Nucleus accumbens (tissue), 56 donors: ENCODE measurements at places on chromosomes 7 and 10.

DNA sequence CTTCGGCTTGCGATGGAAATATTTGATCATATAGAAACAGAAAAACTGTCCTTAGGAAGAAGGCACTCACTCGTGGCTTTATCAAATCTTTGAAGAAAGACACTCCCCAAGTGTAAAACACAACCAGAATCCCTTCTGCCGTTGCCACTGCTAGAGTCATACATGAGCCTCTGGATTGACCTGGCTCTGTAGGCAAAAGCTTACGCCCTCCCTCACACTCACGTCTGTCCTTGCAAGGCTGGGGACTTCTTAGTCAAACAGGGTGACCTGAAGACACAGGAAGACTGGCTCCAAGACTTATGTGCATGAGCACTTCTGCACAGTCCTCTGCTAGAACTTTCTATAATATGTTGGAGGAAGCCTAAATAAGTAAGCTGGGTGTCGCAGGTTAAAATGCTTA is 135.4 kb upstream of the MDFIC start:
- no peak for DNase-seq

DNA sequence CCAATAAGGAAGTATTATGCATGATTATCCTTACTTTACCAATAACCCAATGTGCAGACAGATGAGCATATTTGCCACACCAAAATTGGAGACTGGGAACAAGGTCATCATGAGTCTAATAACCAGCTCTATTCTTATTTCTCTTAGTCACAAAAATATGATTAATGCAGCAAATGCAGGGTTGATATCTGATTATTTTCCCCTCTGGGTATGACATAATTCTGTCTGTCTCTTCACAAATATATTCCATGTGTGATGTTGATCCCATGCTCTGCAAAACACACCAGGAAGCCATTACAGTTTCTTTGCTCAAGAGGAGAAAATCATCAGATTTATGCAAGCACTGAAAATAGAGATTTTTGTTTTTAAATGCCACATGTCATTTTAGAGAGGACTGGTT is 196.5 kb upstream of the DGKB start:
- no peak for DNase-seq

DNA sequence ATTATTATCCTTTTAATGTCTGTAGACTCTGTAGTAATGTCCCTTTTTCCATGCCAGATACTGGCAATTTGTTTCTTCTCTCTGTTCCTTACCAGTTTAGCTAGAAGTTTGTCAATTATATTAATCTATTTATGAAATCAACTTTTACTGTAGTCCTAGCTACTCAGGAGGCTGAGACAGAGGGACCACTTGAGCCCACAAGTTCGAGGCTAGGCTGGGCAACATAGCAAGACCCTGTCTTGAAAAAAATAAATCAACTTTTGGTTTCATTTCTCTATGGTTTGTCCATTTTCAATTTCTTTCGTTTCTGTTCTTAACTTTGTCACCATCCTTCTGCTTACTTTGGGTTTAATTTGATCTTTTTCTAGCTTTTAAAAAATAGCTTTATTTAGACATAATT is 42.5 kb upstream of the PLA2G12B start:
- DNase-seq: no peak

- no peak for DNase-seq
Observed at GRCh38 chr10:14328881-14329672, 1.6 kb downstream of the FRMD4A start.

GRCh38 chr10:11243425-11244222 is 226.0 kb downstream of the CELF2 start:
- no peak for DNase-seq

- DNase-seq: no peak
Observed at GRCh38 chr10:89531359-89531758, 4.0 kb downstream of the SLC16A12 start.

- DNase-seq: no peak
Observed at GRCh38 chr10:74008212-74008731, 10.4 kb downstream of the VCL start.

- no peak for DNase-seq
Observed at GRCh38 chr10:11353006-11353896, 258.2 kb downstream of the USP6NL start.

- no peak for DNase-seq
Observed at GRCh38 chr10:88008866-88009470, 145.5 kb downstream of the PTEN start.

GRCh38 chr7:137916564-137916963 is 69.8 kb upstream of the DGKI start:
- DNase-seq: no peak

DNA sequence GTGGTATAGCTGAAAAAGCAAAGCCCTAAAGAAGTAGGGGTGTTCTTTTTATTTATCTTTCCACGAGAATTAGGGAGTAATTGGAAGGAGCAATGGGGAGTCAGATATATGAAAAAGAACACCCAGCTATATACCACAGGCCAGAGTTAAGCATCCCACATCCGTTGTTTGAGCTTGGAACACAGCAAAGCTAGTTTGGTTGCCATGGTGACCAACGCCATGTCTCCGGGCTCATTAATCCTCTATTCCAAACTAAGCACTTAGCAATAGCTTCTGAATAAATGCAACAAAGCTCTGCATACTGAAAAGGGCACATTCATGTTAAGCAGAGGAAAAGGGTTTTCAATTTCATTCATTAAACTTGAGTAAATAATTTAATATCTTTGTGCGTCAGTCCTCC is 23.5 kb downstream of the ASB4 start:
- peak; percentile 22 for DNase-seq

- no peak for DNase-seq
Observed at GRCh38 chr10:78533098-78533497, 499.4 kb downstream of the RPS24 start.

DNA sequence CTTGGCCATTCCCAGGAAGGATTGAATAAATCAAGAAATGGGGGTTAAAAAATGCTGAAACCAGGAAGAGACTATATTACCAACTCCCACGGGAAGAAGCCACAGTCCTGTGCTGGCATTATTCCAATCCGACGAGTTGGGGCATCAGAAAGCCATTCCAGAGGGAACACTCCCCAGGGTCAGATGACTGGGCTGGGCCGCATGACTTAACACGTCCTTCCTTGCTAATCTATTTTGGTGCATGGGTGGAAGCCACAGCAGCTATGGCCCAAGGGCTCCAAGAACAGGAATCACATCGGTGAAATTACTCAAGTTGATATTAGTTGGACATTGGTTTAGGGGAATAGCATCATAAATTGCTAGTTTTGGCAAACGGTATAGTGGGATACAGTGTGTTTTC is 592.9 kb upstream of the NRP1 start:
- DNase-seq: no peak

- DNase-seq: no peak
Observed at GRCh38 chr10:97154781-97155180, 31.0 kb downstream of the SLIT1 start.

DNA sequence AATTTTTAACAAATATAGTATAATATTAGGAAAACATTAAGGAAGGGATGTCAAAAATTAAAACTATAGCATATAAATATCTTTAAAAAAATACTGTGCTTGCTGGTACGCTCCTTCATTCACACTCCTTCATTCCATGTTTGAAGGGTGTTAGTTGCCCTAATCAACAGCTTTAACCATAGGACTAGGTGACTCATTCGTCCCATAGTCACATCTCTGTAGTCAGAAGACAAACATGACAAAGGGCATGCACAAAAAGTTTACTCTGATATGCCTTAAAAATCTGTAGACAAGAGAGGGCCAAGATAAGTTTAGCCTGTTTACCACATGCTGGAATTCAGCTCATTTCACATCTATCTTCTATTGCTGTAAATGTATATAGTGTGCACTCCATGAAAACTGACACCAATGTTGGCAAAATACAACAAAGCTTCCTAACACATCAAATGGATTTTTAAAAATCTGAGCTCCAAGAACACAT is 646 bp downstream of the FAM13C start:
- DNase-seq: no peak

DNA sequence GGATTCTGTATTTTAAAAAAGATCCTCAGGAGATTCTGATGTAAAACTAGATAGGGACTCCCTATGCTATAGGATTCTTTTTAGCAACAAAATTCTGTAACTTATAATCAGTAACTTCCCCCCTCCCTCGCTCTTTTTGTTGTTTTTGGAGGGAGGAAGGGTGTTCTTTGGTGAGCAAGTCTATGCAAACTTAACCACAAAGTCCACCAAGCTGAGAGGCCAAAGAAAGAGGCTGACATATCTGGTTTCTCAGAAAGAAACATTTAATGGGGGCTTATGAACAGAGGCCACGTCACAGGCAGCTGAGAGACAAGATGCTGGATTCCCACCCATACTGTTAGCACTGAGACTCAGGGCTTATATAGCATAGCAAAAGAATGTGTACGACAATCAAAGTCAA is 14.3 kb upstream of the ABCB5 start:
- DNase-seq: no peak

DNA sequence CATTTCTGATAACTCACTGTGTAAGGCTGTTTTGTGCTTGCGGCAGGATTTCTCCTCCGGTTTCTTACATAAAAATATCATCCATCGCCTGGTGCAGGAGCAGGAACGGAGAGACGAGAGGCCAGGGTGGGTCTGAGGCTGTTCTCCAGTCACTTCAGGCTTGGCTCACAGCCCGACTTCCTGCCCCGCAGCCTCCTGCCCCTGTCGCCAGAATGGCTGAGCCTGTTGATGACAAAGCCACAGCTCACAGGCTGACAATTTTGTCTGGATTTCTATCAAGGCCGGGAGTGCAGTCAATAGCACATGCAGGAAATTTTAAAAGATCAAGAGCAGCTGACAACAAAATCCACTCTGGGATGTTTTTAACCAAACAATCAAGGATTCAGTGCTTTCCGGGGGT is 229.7 kb upstream of the ZNF32 start:
- no peak for DNase-seq

GRCh38 chr7:142797391-142798377 is 26.9 kb downstream of the PRSS2 start:
- DNase-seq: no peak

- DNase-seq: no peak
Observed at GRCh38 chr10:1141261-1141660, 85.1 kb downstream of the WDR37 start.

- no peak for DNase-seq
Observed at GRCh38 chr10:106082865-106083264, 1081.6 kb downstream of the SORCS1 start.

GRCh38 chr10:34247560-34247959 is 567.5 kb downstream of the PARD3 start:
- DNase-seq: no peak

- no peak for DNase-seq
Observed at GRCh38 chr10:102652170-102652916, 8.1 kb downstream of the TRIM8 start.

GRCh38 chr7:78355834-78356233 is 557.3 kb downstream of the PHTF2 start:
- DNase-seq: no peak

DNA sequence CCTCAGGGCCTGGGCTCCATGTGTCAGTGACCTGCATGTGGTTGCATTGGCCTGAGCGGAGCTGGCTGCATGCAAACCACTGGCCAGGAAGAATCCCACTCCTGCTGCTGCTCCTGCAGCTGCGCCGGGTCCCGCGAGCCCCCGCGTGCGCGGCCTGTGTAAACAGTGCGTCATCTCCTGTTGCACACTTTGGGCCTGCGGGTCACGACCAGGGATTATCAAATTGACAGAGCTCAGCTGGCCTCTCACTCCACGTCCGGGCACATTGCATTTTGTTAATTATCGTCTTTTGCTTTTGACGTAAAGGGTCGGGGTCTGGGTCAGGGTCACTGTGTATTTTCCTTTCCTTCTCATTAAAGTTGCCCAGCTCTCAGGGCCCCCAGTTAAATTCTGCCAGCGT is 132.6 kb downstream of the RGS10 start:
- DNase-seq: no peak

DNA sequence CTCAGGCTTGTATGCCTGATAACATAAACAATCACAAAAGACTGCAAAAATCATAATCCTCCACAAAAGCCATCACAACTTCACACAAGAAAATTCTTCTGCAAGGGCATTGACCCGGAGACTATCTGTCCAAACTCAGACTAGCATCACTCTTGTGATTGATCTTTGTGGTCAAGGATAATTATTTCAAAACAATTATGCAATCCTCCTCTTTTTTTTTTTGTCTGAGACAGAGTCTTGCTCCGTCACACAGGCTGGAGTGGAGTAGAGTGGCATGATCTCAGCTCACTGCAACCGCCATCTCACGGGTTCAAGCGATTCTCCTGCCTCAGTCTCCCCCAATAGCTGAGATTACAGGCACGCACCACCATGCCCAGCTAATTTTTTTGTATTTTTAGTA is 22.2 kb downstream of the CDNF start:
- DNase-seq: no peak

GRCh38 chr7:143126146-143126545 is 5.7 kb upstream of the PIP start:
- DNase-seq: no peak

- DNase-seq: no peak
Observed at GRCh38 chr7:34073676-34074075, 168.3 kb downstream of the BMPER start.

DNA sequence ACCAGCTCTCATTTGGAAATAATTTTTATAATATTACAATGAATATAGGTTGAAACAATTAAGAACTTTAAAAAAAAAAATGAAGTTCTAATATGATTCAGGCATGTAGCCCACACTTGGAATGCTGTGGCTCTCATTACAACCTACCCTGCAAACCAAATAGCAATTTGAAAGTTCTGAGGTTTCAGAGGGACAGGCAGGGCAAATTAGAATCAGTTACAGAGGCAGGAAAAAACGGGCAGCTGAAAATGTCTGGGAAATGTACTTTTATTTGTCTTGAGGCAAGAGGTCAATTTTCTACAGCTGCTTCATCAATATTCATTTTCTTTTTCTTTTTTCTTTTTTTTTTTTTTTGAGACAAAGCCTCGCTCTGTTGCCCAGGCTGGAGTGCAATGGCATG is 95.3 kb downstream of the PIP4K2A start:
- no peak for DNase-seq

- no peak for DNase-seq
Observed at GRCh38 chr10:88103576-88103975, 240.2 kb downstream of the PTEN start.

GRCh38 chr10:49610458-49611165 is 502 bp downstream of the SLC18A3 start:
- DNase-seq: no peak

GRCh38 chr10:77131214-77131613 is 506.4 kb downstream of the KCNMA1 start:
- DNase-seq: no peak

DNA sequence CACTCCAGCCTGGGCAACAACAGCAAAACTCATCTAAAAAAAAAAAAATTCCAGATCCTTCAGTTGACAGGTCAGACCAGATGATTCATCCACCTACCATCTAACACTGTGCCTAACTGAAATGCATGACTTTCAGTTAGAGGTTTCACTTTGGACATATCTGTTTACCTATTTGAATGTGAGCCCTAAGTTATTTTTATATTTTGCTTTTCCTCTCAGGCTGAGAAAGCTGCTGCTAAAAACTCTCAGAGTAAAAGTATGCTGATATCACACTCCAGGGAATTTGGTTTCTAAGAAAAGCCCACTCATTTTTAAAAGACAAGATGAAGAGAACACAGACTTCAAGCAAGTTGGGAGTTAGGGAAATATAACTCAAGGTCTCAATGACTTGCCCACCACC is 126.0 kb downstream of the SGMS1 start:
- DNase-seq: no peak
